ENCODE measurements at places on chromosomes 4 and X.

- no peak for DNase-seq
Measured at GRCh38 chr4:153061971-153062370, 125.8 kb downstream of the FHDC1 start.

GRCh38 chr4:115711575-115711974 is 598.2 kb upstream of the NDST4 start:
- no peak for DNase-seq

DNA sequence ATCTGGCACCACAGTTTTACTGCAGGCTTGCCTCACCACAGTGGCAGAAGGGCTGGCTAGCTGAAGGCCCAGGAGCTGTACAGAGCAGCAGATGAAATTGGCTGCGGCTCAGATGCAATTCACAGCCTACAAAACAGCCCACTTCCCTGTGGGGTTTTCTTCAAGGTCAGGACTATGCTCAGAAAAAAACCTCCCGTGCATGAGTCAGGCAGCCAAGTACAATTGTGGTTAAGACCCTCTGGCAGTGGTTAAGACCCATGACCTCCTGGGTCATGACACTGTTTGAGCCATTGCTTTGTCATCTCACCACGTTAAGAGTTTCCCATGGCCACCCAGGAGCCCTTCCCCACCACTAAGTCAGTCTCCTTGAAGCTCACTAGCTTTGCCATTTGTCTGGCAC is 276.3 kb downstream of the HNRNPD start:
- DNase-seq: no peak

- no peak for DNase-seq
Measured at GRCh38 chr4:84644087-84644486, 61.2 kb downstream of the CDS1 start.

DNA sequence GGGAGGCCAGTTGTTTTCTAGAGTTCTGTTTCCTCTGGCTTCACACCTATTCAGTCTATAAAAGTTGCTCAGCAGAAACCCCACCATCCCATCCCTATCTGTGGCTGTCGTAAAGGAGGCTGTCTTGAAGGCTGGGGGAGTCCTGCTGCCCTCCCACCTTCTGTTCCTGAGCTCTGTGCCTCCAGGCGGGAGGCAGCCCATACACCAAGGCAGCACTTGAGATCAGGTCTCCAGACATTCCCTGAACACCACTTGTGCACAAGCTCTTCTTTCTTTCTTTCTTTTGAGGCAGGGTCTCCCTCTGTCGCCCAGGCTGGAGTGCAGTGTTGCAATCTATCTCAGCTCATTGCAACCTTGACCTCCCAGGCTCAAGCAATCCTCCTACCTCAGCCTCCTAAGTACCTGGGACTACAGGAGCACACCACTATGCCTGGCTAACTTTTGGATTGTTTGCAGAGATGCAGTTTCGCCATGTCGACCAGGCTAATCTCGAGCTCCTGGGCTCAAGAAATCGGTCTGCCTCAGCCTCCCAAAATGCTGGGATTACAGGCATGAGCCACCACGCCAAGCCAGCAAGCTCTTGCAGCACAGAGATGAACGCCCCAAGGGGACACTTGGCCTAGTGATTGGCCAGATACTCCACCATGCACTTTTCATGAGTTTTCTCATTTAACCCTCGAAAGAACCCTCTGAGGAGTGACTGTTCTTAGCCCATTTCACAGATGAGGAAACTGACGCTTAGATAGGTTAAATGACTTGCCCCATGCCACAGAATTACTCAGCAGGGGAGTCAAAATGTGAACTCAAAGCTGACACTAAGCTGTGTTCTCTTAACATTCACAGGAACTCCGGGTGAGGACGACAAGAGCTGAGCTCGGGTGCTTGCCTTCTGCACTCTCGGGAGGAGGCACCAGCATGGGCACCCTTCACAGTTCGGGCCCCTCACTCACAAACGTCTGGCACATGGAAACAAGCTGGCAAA is 55.8 kb upstream of the ENPP6 start:
- no peak for DNase-seq

GRCh38 chr4:65789341-65789740 is 119.1 kb upstream of the EPHA5 start:
- DNase-seq: no peak

- DNase-seq: no peak
Measured at GRCh38 chr4:122882857-122883735, 39.3 kb downstream of the NUDT6 start.

DNA sequence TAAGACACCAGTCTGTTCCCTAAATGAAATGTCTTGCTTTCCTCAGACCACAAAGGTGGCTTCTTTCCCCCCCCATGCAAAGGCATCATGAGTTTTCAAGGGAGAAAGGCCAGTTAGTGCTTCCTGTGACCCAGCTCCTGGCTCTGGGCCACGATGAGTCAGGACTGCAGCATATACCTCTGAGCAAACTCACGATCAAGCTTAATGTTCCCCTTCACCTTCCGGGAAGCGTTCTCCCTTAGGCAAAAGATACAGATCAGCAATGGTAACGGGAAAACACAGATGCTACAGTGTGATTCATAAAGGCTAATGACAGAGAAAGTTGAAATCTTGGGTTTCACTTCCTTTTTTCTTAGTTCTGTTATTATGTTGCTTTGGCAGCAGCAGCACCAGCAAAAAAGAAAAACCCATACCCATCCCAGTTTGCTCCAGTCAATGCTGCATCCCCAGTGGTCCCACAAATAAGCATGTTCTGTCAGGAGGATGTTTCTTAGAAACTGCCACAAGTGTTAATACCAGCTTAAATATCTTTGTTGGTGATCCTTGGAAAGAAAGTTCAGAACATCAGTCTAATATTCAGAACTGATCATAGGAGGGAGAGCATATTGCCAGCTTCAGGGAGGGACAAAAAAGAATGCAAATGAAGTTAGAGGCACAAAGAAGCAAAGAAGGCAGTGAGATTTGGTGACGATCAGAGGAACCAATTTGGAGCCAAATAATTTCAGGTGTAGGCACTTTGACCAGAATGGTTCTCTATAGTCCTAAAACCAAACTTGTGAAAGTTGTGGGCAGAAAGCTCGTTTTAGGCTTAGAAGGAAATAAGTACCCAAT is 41.2 kb downstream of the LONRF3 start:
- DNase-seq: peak; percentile 39

GRCh38 chr4:6606465-6607235 is 31.7 kb downstream of the MAN2B2 start:
- DNase-seq: no peak

GRCh38 chrX:133674726-133675470 is 259.6 kb upstream of the GPC4 start:
- DNase-seq: no peak

- DNase-seq: no peak
Measured at GRCh38 chr4:3484057-3484973, 21.2 kb downstream of the DOK7 start.

DNA sequence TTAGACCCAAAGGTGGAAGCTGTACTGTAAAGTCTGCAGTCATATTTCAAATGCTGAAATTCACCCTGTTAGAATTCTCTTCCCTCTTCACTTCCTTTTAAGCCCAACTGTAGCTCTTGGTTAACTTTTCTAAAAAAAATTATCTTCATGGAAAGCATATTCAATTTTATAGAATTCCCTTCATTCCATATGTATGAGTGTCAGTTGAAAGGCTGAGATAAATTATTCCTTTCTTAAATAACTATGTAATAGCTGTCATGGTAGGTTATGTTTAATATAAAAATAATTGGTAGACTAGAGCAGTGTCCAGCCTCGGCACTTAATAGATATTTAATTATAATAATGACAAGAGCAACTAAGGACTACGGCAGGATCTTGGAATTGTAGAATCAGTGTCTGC is 16.8 kb upstream of the ARSH start:
- DNase-seq: no peak

- no peak for DNase-seq
Measured at GRCh38 chr4:36332782-36333131, 51.3 kb downstream of the DTHD1 start.

DNA sequence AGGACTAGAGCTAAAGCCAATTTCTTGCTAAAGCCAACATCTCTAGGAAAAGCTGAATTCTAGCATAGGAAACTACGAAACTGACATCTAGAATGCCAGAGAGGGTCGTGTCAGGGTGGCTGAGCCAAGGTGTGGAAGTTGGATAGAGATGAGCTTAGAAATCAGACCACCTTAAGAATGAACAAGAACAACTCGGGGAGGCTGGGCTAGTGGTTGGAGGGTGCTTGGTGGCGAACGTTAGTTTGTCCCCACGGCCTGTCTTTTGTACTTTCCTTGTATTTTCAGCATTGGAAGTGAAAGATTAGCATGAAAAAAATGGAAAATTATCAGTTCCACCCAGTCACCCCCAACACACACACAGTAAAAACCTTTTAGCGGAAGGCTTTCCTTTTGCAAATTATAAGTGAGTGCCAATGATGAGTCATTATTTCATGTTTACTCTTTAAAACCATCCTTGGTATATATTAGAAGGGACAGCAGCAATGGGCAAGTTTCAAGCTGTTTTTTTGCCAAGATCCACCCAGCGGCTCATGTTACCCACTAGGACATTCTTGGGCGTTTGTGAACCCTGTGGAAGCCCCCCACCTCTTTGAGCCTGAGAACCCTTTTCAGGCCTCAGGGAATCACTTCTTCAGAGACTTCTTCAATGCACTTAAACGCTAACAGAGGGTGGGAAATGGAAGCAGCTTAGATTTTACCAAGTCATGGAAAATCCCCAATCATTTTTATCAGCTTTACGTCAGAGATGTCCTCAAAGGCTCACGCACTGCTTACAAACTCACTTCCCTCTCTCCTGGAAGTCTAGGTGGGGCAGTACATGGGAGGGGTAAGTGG is 4.9 kb upstream of the PPEF1 start:
- peak; percentile 38 for DNase-seq

GRCh38 chrX:82934980-82935379 is 573.1 kb upstream of the POU3F4 start:
- no peak for DNase-seq

DNA sequence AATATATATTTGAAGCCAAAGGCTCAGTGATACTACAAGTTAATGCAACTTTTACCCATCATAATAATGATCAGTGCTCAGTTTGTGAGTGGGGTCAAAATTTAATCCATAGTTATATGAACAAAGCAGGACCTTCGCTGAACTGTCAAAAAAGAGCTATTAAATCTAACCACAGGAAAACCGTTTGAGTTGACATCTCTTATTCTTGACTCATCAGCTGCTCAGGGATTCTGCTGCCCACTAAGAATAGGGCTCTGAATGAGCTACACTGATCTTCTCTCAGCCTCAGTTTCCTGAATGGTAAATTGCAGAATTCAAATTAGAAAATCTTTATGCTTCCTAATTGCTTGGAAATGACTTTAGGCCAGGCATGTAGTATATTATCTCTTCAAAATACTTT is 44.9 kb upstream of the NAP1L5 start:
- no peak for DNase-seq

DNA sequence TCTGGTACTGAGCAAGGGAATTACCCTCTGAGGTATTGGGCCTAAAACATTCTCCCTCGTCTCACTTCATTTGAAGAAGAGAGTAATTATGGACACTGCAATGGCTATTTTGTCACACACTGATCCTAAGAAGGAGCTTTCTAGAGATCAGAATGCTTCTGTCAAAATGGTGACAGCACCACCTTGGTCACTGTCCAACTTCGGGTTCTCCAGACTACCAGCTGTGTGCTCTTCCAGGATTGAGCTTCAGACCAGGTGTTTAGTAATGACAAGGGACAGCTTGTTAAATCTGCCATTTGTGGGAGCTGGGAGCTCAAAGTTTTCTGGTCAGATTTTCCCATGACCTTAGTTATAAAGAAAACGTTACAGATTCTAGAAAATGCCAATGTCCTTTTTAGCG is 105.4 kb downstream of the POLA1 start:
- no peak for DNase-seq

DNA sequence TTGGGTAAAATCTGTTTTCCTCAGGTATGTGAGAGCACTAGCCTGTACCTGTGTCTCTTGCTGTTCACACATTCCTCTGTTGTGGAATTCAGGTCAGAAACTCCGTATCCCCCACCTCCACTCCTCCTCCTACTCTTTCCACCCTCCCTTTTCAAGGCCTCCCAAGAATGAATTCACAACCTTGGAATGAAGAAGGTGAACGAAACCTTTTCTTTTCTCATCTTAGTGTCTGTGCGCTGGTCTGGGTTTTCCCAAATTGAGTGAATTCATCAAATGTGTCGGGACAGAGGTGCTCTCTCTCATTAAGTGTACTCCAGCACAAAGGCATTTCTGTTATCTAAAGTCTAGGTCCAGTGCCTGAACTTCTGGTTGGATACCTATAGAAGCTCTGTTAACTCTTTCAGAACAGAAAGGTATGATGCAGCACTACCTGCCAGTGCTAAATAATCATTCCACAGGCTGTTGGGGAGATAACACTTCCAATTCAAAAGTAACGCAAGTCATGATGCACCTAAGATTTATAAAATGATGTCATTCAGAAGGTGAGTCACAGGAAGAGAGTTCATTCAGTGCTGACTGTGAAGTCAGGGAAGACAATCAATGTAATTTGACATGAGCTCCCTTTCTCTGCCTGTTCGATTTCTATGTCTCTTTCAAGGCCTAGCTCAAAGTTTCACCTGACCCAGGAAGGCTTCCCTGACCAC is 41.9 kb downstream of the COL4A6 start:
- DNase-seq: no peak

DNA sequence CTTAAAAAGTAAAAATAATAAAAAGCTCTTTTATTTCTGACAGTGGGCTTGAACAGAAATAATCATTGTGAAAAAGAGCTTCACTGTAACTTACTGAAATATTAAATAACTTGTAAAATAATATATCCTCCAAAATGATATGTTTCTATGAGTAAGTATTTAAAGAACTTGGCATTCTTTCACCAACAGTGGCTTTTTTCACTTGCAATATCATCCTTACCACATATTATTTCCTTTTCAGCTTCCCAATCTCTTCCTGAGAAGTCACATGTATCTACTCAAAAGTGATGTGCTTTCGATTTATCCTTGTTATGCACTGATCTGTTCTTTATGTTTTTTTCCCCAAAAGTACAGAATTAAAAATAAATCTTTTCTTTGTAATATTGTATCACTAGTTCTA is 2.2 kb upstream of the PCDH18 start:
- DNase-seq: no peak

- DNase-seq: peak; percentile 12
Measured at GRCh38 chr4:40662962-40663604, 33.4 kb upstream of the RBM47 start.

DNA sequence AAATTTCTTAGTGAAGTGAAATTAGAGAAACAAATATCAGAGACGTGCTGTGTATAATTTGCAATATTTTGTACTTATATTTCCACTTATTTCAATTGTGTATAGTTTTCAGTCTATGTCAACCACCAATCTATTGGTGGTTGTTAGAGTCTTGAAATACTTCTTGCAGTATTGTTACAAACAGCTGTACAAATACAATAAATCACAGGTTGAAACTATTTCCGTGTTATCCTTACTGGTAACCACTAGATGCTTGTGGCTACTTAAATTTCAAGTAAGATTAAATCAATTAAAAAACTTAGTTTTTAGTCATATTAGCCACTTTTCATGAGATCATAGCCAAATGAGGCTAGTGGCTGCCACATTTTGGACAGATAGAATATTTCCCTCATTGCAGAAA is 520.5 kb downstream of the GBA3 start:
- DNase-seq: no peak

GRCh38 chr4:31183256-31183655 is 463.1 kb downstream of the PCDH7 start:
- DNase-seq: no peak

- DNase-seq: no peak
Measured at GRCh38 chr4:80213117-80213815, 16.0 kb downstream of the PRDM8 start.

All from AG09319 (cell line).